Urinary bladder (tissue), 4 donors: ENCODE measurements at places on chromosomes 11 and 22. TPM values are rescaled to one million over a fixed set of nuclear protein-coding genes. Genes with fewer than 3 reads are reported as not detected.
A peak's percentile ranks its signal among the peaks of the same experiment; 100 is the strongest.

- peak; percentile 54 for DNase-seq
Observed at GRCh38 chr11:11148104-11148509, 204.9 kb downstream of the CSNK2A3 start.

The C22orf31 gene
- not detected for total RNA-seq

DNA sequence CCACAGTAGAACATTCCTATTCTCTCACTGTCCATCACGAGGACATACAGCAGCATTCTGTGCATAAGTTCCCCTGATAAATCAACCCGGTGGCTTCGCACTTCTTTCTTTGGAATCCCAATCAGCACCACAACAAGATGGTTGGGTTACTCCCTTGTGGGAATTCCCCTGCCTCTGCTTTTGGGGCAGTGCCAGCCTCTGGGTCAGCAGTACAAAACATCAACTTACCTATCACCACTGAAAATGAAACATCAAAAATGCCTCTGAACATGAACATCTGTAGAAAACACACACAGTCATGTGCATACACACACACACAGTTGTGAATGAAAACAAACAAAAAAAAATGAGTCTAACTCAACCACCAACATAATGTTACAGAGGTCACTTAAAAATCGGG lies 79.3 kb downstream of the KCNA4 start:
- no peak for DNase-seq

GRCh38 chr22:50262460-50262911 lies 1.0 kb upstream of the MAPK12 start:
- no peak for DNase-seq

DNA sequence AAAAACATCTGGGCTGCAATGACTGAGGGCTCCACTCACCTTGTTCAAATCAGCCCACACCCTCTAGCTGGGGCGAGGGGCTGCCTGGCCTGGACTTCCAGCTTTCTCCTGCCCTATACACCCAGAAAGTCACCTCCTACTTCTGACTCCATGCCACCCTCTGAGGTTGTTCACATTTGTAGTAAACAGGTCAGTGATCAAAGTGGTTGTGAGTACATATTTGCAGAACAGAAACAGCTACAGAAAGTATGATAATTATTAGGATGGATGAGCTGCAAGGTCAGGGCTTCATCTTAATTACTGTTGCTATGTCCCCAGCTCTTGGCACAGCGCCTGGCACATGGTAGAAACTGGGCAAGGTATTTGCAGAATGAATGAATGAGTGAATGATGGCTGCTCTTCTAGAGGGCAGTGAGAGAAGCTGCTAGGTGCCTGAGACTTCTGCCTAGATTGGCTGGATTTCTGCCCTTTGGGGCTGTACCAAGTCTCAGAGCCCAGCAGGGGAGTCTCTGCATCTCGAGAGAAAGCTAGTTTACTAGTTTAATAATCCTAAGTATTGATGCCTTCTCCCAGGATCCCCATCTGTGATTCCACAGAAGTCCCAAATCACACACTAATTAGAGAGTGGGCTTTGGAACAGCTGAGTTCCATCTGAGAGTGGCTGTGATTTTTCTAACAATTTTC lies 36.0 kb downstream of the SYT13 start:
- DNase-seq: no peak

The MB gene
- 12.5 TPM for total RNA-seq

The RASL10A gene
- 0.58 TPM for total RNA-seq

GRCh38 chr11:100908746-100909145 lies 220.9 kb downstream of the PGR start:
- DNase-seq: no peak

DNA sequence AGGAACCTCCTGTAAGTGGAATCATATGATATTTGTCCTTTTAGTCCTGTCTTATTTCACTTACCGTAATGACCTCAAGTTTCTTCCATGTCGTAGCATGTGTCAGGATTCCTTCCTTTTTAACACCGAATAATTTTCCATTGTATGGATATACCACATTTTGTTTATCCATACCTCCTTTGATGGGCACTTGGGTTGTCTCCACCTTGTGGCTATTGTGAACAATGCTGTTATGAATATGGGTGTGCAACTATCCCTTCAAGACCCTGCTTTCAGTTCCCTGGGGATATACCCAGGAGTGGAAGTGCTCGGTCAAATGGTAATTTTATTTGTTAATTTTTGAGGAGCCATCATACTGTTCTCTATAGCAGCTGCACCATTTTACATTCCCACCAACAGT lies 244.9 kb upstream of the BLID start:
- DNase-seq: no peak

GRCh38 chr11:118996926-118997626 lies 862 bp upstream of the CENATAC start:
- DNase-seq: no peak

DNA sequence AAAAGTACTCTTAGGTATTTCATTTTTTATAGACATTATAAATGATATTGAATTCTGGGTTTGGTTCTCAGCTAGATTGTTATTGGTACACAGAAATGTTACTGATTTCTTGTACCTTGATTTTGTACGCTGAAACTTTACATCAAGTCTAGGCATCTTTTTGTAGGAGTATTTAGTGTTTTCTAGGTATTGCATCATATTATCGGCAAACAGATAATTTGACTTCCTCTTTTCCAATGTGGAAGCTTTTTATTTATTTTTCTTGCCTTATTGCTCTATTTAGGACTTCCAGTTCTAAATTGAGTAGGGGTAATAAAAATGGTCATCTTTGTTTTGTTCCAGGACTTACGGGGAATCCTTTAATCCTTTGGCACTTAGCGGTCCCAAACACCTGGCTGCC lies 676.6 kb upstream of the CCDC179 start:
- no peak for DNase-seq

DNA sequence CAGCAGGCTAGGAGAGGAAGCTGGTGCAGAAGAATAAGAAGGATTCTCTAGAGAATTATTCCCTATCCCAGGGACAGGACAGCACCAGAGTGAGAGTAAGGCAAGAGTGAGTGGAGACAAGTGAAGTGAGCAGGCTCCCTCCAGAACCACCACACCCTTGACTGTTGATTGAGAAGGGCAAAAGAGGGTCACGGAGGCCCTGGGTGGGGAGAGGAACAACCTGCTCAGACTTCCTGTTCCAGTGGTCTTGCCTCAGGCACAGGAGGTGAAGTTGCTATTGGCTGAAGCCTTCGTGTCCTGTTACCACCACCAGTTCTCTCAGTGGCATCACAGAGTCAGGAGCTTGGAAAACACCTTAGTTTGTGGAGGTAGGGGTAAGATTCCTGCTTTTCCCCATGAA lies 51.7 kb upstream of the CCDC89 start:
- no peak for DNase-seq

- DNase-seq: no peak
Observed at GRCh38 chr22:18983120-18983651, 47.1 kb upstream of the PRODH start.

DNA sequence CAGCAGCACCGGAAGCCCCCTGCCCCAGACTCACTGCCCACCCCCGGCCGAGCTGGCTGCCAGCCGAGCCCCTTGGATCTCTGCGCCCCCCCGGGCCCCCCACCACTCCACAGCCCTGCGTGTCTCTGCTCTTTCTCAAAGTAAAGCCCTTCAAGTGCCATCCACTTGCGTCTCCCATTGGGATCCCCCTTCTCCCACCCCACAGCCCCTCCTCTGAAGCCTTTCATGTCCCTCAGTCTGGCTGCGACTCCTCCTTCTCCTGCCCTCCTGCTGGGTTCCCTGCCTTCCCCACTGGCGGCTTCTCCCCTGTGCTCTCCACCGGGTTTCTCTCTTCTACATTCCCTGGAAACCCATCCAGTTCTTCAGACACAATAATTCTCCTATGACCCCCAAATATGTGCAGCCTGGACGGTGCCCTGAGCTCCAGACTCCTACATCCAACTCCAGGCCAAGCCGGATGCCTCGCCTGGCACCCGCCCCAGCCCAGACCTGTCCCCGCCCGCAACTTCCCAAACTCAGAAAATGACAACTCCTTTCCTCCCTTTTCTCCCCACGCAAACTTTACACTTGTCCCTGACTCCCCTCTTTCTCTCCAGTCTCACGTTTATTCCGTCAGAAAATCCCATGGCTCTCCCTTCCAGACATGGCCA lies 108.9 kb downstream of the WNT7B start:
- DNase-seq: no peak

GRCh38 chr11:60915248-60915914 lies 1.4 kb downstream of the TMEM109 start:
- peak; percentile 25 for DNase-seq

The MMP7 gene
- total RNA-seq: 18.9 TPM

GRCh38 chr11:34235189-34235588 lies 122.6 kb downstream of the ABTB2 start:
- no peak for DNase-seq

The MS4A6A gene
- total RNA-seq: 76.2 TPM

DNA sequence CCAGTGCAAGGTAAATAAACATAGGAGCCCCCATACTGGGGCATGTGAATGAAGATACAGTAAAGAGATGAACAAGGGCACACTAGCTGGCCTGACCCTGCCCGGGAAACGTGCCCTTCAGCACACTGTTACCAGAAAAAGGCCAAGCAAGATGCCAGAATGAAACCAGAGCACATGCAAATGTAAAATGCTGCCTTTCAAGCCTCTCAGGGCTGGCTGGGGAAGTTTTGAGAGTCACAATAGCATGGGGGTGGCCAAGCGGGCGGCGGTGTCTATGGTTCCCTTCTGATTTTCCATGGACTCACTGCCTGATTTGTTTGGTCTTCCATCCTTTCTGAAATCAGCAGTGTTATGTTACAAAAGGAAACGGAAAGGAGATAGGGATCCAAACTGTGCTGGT lies 18.9 kb upstream of the SUSD2 start:
- no peak for DNase-seq

- no peak for DNase-seq
Observed at GRCh38 chr11:113568566-113568965, 93.4 kb upstream of the DRD2 start.

The EHF gene
- total RNA-seq: 79.8 TPM

GRCh38 chr11:35622070-35622469 lies 3.8 kb downstream of the FJX1 start:
- DNase-seq: peak; percentile 63

The HTR3B gene
- total RNA-seq: not detected

- no peak for DNase-seq
Observed at GRCh38 chr22:48960980-48961660, 866.6 kb downstream of the BRD1 start.

The PRR5L gene
- 18.8 TPM for total RNA-seq

DNA sequence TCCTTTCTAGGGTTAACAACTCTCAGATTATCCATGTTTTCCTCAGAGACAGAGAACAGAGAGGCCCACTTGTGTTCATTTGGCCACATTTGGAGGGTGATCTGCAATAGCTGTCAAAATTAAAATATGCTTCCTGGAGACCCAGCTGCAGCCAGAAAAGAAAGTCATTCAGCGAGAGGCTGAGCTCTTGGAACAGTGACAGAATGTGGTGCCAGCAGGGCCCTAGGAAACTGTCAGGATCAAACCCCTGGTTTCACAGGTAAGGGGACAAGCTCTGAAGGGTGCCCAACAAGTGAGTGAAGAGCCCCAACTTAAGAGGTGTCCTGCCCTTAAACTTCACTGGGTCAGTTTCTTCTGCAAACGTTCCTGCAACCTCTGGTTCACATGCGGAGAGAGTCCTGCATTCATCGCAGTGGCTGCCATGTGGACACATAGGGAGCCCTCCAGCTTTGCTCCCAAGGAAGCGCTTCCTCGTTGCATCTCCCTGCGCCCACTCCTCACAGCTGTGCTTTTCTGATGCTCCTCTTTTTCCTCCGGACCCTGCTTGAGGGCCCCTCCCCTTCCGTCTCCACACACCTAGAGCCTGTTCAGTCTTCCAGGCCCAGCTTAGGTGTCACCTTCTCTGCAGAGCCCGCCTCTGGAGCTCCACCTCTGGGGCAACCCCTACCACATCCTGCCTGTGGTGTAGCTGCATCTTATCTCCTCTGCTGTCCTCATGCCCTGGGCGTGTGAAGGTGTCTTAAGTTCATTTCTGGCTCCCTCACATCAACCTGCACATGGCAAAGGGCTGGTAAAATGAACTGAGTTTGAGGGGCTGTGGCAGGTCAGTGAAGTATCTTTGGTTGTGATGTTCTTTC lies 3.9 kb downstream of the UCP3 start:
- no peak for DNase-seq

The USP35 gene
- 7.3 TPM for total RNA-seq

The FOLH1 gene
- 9.1 TPM for total RNA-seq

- no peak for DNase-seq
Observed at GRCh38 chr11:67646535-67647336, 3.8 kb downstream of the ACY3 start.

DNA sequence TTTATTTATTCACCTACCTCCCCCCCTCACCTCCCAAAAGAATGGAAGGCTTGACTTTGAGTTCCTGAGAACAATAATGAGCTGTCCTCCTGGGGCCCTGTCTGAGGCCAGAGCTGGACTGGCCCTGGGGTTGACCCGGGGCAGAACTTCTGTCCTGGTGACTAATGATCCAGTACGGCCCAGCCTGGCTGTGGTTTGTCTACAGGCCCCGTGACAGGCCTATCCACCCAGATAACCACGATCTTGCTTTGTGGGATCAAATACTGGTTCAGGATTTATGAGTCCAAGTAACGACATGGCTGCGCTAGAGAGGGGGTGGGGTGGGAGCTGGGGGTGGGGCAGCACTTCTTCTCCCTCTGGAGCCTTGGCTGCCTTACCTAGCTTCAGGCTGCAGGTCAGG lies 81.5 kb downstream of the WT1 start:
- DNase-seq: no peak

- no peak for DNase-seq
Observed at GRCh38 chr11:16204261-16204660, 152.1 kb downstream of the SOX6 start.

The APOBEC3H gene
- not detected for total RNA-seq

The CASP5 gene
- 0.74 TPM for total RNA-seq

DNA sequence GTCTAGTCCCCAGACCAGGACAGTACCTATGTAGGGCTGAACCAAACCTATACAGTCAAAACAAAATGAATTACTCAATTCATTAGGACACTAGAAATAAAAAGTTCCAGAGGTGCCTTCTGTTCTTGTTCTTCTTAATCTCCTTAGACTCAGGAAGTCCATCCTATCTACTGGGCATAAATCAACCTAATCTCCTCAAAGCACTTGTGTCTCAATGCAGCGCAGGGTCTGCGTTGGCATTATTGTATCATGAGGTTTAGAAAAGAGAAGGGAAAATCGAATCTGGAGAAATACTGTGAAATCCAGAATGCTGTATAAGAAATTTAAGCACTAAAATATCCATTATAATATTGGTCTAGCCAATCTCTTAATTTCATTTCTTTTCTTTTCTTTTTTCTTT lies 2.4 kb upstream of the OR10V1 start:
- no peak for DNase-seq
